Stimulated activated CD4-positive, alpha-beta T cell treated with anti-CD3 and anti-CD28 coated beads, Interleukin-4, amount 100 ng/mL, for 1 hour (primary cell): ENCODE measurements at places on chromosomes 11 and 22.

- no peak for DNase-seq
Observed at GRCh38 chr11:65777821-65778361, 2.9 kb downstream of the AP5B1 start.

GRCh38 chr11:102703826-102704493, 1.6 kb downstream of the MMP27 start:
- DNase-seq = no peak

DNA sequence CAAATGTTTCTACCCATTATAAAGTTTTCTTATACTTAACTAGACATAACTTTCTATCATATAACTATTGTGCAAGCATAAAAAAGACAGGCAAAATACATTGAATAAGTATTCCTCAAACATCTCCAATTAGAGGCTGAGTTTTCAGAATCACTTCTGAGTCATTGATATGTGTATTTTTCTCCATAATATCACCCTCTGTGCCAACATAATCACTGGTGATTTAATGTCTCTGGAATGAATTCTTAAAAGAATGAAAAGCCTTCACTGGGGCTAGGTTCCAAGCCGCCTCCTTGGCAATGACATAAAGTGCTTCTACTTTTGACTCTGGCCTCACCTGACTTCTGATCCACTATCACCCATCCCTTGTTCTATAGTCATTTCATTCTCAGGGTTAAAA, 197.0 kb upstream of the E2F8 start:
- DNase-seq = no peak

GRCh38 chr11:6618117-6619003, 862 bp downstream of the TPP1 start:
- peak; percentile 55 for DNase-seq

DNA sequence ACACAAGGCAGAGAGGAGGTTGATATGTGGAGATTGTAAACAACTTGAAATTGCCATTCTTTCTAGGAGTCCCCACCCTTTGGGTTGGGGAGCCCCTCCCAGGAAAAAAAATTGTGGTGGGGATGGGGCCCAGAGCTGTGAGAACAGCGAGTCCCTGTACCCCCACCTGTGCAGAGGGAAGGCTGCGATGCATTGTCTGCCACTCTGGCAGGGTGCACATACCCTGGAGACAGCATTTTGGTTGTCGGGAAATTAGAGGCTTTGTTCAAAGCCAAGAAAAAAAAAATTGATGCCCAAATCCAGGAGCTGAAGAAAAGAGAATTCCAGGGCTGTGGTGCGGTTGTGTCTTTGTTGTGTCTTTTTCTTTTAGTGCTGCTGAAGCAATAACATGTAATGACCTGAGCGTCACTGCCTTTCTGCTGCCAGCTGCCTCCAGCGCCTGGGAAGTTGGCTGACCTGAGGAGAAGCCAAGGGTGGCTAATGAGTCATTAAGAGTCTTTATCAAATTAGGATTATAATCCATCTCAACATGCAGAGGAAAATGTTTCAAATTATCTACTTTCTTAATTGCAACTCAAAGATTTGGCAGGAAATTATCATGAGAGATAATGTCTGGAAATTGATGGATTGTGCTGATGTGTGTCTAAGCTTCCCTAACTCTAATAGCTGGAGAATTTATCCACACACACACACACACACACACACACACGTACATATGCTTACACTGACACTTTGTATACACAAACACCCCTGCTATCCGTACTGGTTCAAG, 8.0 kb upstream of the PKNOX2 start:
- no peak for DNase-seq

- DNase-seq = no peak
Observed at GRCh38 chr11:116175707-116176106, 597.1 kb downstream of the BUD13 start.

GRCh38 chr22:20268279-20269012, at the start of gene RTN4R:
Gene RTN4R (minus strand): TSS chr22:20268318. CDS start chr22:20268092, 226 bp downstream.
- peak; percentile 59 for DNase-seq

GRCh38 chr11:17788084-17788483, 53.5 kb downstream of the KCNC1 start:
- no peak for DNase-seq

DNA sequence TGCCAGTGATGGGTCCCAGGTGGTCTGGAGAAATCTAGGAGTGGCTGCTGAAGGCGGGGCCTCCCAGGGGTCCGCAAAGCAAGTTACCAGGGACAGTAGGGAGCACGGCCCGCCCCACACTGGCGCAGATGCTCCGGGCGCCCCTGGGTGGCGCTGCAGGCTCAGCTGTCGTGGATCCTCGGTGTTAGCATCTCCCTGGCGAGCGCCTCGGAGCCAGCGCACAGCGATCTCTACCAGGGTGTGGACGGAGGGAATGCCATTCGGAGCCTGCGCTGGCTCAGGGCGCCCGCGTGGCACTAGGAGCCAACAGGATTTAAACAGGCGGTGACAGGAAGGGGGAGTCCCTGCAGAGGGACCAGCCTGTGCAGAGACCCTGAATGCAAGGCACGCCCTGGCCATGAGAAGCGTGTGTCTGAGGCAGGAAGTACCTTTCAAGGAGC, 20.2 kb downstream of the FADS3 start:
- DNase-seq = peak; percentile 61

DNA sequence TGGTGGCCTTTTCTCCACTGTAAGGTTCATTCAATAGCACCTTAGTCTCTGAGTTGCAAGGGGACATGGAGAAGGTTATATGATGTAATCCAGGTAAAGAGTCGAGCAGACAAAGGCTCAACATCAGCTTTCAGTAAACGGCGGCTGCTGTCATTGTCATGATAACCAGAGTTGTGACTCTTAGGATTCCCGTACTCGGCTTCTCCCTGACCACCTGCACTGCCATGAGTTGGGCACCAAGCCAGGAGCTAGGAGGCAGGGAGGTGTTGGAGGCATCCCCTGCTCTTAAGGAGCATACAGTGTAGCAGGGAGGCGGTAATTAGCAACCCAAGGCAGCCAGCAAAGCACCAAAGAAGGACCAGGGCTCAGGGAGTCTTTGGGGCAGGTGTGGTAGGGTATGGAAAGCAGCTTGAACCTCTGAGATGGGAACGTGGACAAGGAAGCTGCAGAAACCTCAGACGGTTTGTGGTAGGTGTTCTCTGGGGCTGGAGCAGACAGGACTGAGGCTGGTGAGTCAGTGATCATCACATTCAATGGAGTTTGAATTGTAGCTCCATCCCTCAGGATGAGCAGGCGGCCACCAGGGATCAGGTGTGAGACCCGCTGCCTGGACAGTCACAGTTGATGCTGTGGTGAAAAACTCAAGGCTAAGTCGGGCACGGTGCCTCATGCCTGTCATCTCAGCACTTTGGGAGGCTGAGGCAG, 31.7 kb downstream of the LIF start:
- DNase-seq = no peak

DNA sequence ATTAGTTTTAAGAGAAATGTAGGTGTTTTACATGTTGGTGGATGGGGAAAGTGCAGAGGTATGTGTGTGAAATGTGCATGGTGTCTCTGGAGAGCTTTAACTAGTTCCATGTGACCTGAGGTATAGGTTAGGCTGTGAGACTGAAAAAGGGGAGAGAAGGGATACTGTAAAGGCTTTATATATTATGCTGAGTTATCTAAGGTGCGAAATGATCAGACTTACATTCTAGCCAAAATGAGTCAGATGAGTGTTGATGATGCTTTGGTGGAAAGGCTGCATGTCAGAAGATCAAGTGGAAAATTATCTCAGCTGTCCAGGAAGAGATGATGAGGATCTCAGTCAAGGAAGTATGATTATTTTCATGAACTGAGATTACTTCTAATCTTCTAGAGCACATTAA, 15.8 kb downstream of the ACAT1 start:
- DNase-seq = no peak

- no peak for DNase-seq
Observed at GRCh38 chr22:17598318-17598717, 30.2 kb downstream of the ATP6V1E1 start.
